Mucosa of descending colon (tissue), 3 donors: ENCODE measurements at places on chromosomes 1 and 21.

DNA sequence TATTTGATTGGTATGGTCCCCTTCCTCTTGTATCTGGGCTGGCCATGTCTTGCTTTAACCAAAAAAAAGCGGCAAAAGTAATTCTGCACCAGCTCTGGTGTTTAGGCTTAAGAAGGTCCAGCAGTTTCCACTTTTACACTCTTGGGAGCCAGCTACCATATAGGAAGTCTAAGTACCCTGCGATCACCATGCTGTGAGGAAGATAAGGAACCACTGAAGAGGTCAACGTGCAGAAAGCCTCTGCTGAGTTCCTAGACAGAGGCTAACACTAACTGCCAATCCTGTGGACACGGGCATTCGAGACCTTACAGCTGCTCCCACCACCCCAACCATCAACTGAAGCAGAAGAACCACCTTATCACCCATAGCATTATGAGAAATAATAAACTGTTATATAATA is 331.4 kb downstream of the VAV3 start:
- DNase-seq: no peak

- DNase-seq: no peak
Measured at GRCh38 chr1:185556561-185556960, 177.6 kb upstream of the HMCN1 start.

DNA sequence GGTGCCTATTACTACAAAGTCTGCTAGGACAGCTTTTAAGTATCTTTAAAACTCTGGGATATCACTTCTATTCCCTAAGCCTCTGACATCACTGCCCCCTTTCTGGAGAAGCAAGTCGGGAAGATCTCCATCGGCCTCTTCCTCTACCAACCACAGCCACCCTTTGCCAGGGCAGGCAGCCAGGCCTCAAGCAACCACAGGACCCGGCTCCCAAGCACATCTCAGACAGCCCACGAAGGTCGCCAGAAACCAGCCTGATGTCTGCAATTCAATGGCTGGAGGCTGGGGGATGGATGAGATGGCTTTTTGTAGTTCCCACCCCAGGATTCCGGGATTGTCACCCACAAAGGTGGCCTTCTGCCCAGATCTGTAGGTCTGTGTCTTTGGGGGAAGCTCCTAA is 70.7 kb downstream of the LGR6 start:
- no peak for DNase-seq

- no peak for DNase-seq
Measured at GRCh38 chr21:16070207-16070651, 340.4 kb downstream of the USP25 start.

GRCh38 chr21:27734146-27734545 is 767.3 kb upstream of the ADAMTS5 start:
- no peak for DNase-seq

GRCh38 chr1:84849357-84849975 is 43.5 kb downstream of the LPAR3 start:
- no peak for DNase-seq

GRCh38 chr1:108117945-108118902 is 81.9 kb downstream of the SLC25A24 start:
- no peak for DNase-seq
